Activated CD8-positive, alpha-beta memory T cell treated with anti-CD3 and anti-CD28 coated beads for 4 hours (primary cell): ENCODE measurements at places on chromosomes 12 and 14.

- no peak for DNase-seq
Observed at GRCh38 chr12:118103601-118104382, at the start of gene VSIG10. Gene VSIG10 (minus strand): TSS chr12:118104011. CDS start chr12:118103671, 340 bp downstream.

DNA sequence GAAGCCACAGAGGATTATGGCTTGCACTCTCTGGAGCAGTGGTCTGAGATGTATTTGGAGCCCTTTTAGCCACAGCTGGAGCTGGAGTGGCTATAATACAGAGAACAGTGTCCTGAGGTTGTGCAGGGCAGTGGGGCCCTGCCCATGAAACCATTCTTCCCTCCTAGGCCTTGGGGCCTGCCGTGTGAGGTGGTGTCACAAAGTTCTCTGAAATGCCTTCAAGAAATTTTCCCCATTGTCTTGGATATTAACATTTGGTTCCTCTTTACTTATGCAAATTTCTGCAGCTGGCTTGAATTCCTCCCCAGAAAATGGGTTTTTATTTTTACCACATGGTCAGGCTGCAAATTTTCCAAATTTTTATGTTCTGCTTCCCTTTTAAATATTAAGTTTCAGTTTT, 79.3 kb downstream of the UNC79 start:
- DNase-seq, result no peak

DNA sequence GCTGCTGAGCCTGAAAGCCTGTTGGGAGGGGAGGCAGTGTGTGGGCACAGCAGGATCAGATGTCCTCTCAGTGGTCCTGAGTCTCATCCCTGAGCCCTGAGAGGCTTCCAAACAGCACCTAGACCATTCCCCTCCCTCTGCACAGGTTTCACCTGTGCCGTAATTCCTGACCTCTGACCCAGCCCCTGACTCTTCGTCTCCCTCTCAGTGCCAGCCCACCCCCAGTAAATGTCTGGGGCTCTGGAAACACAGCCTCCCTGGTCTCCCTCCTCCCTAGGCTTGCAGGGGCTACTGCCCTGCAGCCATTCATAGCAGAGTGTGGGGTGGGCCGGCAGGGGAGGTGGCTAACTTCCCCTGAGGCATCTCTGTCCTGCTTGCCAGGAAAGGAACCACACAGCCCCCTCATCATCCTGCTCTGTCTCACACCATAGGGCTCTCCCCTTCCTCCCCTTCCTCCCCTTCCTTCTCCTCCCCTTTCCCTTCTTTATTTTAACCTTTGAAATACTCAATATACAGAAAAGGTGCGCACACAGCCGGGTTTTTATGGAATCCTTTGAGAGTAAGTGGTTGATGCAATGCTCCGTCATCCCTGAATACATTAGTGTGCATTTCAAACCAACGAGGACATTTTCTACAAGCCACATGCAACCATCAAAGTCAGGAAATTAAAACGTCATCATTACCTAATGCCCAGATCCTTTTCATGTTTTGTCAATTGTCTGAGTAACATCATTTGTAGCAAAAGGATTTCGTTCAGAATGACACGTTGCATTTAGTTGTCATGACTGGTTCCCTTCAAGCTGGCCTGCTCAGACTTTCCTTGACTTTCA, 67.0 kb downstream of the PRMT8 start:
- no peak for DNase-seq

DNA sequence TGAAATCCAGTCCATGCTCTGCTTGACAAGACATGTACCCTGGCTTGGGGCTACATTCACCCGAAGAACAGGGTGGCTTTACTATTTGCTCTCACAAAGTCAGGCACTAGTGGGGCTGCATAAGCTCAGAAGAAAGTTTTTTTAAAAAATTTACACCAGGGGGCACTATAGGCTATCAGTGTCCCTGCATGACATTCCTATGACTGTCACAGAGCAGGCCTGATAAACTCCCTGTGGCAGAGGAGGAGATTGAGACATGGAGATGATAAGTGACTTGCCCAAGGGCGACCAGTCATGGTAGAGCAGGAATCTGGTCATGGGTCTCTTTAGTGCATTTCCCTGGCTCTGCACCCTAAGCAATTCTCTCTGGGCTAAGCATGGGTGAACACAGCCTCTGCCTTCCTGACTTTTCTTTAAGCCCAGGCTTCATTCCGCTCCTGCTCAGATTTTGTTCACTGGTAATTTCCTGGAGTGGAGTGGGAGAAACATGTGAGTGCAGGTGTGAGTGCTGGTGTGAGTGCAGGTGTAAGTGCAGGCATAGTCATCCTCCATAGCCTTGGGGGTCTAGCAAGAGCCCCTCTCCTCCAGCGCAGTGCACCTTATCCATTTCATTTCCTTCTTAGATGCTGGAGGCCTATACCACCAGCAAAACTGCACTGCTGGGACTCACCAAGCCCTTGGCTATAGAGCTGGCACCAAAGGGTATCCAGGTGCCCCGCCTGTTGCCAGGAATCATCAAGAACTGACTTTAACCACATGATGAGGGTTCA, 91.6 kb downstream of the DHRS2 start:
- DNase-seq, result no peak

DNA sequence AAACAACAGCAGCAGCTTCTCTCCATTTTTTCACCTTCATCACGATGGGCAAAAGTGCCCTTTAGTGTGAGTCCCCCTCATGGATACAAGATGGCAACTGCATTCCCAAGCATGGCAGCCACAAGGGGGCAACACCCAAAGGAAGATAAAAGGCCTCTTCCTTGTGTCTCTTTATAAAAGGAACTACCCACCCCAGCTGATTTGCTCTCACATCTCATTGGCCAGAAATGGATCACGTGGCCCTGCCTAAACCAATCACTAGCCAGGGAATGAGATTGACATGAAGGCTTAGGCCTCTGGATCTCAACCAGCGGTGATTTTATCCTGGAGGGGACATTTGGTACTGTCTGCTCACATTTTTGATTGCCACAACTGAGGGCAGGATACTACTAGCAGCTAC, 21.9 kb upstream of the IFT81 start:
- no peak for DNase-seq

- no peak for DNase-seq
Observed at GRCh38 chr12:111178181-111179081, 190.5 kb downstream of the PHETA1 start.

GRCh38 chr12:54657105-54657607, 9.0 kb upstream of the DCD start:
- DNase-seq, result no peak

- DNase-seq, result no peak
Observed at GRCh38 chr12:78209846-78210505, 379.3 kb downstream of the NAV3 start.

DNA sequence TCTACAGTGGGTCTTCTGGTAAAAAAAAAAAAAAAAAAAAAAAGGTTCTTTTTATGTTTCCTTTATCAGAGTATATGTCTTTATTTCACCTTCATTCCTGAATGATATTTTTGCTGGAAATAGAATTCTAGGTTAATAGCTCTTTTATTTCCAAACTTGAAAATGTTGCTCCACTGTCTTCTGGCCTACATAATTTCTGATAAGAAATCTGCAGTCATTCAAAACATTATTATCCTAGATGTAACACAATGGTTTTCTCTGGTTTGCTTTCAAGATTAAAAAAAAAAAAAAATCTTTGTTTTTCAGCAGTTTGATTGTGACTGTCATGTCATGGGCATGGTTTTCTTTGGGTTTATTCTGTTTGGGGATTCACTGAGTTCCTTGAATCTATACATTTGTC, 19.5 kb downstream of the DCP1B start:
- no peak for DNase-seq

GRCh38 chr14:74836251-74836960, 39.5 kb downstream of the PROX2 start:
- DNase-seq, result no peak

DNA sequence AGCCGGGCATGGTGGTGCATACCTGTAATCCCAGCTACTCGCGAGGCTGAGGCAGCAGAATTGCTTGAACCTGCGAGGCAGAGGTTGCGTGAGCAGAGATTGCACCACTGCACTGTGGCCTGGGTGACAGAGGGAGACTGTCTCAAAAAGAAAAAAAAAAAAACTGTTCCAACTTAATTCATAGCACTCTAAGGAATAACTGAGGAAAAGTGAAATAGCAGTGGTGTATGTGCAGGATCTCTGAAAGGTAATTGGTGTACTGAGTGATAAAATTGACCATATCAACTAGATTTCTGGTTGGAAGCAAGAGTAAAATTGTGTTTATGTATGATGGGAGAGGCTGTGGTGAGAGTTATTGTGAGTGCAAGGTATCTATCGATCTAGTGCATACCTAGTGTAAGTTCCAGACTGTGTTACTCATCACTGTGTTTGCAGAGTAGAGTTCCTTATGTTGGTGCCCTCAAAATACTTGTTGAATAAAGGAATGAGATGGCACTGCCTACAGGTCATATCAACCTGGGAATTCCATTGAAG, 6.3 kb downstream of the CAND1 start:
- DNase-seq, result no peak

GRCh38 chr12:123006977-123007376, 26.5 kb downstream of the ARL6IP4 start:
- DNase-seq, result no peak

DNA sequence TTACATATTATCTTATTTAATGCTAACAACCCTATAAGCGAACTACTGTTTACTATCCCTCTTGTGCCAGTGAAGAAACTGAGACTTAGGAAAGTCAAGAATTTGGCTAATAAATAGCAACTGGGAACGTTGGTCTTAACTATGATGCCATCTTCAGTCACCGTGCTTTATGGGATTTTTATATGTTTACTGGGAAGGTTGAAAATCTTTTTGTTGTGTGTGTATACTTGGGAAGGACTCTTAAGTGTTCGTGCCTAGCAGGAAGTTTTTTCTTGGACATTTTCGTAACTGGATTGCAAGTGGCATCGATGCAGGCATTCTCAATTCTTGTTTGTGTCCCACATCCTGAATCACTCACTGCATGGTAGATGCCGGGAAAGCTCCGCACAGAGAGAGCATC, 9.4 kb downstream of the SFSWAP start:
- DNase-seq, result no peak

DNA sequence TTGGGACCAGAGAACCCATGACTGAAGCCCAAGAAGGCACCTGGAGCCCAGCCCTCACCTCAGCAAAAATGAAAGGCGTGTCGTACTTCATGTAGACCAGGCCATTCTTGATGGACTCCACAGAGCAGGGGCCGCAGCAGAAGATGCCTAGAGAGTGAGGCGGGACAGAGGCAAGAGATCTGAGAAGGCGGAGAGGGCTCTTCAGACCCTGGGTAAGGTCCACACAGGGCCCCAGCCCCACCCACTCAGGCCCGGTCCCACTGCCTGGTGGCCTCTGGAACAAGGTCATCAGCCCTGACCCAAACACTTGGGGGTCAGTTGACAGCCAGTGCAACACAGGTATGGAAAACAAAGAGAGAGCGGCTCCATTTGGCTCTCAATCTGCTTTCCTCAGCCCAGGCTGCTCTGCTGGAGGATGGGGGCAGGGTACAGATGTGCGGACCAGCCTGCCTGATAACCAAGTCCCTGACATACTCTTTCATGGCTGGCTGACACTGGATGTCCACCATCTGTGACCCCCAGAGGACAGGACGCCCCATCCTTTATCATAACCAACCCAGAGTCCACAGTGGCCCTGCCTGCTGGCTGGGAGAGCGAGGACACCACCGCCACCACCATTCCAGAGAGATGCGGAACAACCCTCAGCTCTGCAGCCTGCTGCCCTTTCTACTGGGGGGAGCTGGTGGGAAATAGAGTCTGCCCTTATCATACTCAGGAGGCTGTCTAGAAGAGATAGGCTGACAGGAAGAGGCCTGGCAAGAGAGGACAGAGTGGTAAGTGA, 6.9 kb downstream of the TGM1 start:
- no peak for DNase-seq

DNA sequence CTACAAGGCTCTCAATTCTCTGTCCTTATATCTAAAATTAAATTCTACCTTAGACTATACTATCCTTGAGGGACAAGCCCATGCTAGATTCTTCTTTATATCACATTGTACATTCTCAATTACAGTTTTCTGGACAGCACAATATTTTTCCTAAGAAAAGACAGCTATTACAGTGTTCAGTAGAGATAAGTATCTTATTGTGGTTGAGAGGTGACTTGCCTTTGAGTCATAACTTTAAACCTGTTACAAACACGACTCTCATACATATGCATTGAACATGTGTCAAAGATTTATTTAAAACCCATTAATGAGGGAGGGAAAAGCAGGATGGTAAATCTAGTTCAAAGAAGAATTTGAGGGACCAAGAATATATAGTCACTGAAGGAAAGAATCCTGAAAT, 61.1 kb downstream of the TPH2 start:
- no peak for DNase-seq

GRCh38 chr12:23611320-23611719, 338.1 kb downstream of the SOX5 start:
- no peak for DNase-seq

GRCh38 chr12:107096571-107096970, 3.2 kb upstream of the CRY1 start:
- DNase-seq, result no peak

GRCh38 chr14:39240769-39241168, 7.1 kb downstream of the MIA2 start:
- no peak for DNase-seq

GRCh38 chr14:104999361-104999760, 13.8 kb downstream of the CLBA1 start:
- DNase-seq, result no peak

GRCh38 chr12:26918321-26919215, 19.2 kb downstream of the INTS13 start:
- DNase-seq, result no peak

GRCh38 chr12:119410396-119410795, 75.9 kb downstream of the CCDC60 start:
- DNase-seq, result no peak

DNA sequence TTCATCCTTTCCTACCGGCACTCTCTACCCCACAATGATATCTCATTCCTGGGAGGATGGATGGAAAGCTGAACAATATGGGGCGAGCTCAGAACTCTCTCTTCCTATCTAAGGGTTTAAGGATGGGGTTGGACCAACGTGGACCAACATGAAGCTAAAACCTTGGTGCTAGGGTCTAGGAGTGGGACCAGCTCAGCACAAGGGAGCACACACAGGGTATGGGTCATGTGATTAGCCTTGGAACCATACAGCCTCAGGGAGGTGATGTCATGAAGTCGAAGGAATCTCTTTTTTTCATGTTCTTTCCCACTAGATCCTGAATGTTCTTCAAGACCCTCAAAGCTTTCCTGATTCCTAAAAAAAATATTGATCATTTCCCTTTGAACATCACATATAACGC, 3.3 kb downstream of the GUCY2C start:
- no peak for DNase-seq

DNA sequence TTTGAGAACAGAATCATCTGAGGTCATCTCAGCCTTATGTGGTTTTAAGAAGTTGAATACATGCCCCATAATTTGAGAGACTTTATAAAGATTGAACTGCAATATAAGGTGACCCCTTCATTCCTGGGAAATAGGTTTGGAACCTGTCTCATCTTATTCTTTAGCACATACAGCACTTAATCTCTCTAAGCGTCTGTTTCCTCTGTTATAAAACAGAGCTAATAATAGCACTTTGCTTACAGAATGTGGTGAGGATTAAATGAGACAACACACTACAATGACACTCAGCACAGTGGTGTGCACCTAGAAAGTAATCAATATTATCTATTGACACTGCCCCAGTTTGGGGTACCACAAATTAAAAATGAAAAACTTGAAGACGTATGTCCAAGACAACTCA, 102.1 kb downstream of the DUSP6 start:
- no peak for DNase-seq
